H4 (cell line): ENCODE measurements at places on chromosomes 11 and 22.

GRCh38 chr11:7673724-7674434 is 579 bp upstream of the CYB5R2 start:
- DNase-seq, result no peak

- no peak for DNase-seq
Observed at GRCh38 chr11:71484248-71485062, 31.5 kb downstream of the NADSYN1 start.

DNA sequence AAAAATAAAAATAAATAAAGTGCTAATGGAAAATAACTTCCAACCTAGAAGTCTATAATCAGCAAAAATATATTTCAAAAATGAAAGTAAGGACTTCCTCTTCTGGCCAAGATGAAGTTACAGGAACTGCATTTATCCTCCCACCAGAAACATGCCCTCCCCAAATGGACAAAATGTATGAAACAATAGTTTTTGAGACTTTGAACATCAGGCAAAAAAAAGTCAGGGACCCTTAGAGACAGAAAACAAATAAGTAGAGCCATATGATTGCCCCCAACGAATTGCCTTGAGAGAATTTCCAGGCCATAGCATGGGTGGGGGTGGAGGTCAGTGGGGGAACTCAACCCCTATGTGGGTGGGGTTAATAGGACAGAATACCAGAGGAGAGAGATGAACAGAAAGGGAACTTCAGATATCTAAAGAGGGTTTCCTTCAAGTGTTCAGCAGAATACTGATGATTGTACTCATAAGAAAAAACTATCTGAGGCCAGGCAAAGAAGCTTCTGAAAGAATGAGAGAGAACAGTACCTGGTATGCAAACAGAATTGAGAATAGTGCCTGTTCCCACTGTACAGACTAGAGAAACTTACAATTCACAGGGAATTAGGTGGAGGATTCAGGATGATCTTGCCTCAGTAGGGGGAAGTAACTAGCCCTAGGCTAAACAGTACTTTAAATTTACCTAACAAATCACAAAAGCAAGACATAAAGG is 26.6 kb upstream of the IL10RA start:
- no peak for DNase-seq

GRCh38 chr11:61972112-61972671 is 4.8 kb upstream of the FTH1 start:
- DNase-seq, result no peak

DNA sequence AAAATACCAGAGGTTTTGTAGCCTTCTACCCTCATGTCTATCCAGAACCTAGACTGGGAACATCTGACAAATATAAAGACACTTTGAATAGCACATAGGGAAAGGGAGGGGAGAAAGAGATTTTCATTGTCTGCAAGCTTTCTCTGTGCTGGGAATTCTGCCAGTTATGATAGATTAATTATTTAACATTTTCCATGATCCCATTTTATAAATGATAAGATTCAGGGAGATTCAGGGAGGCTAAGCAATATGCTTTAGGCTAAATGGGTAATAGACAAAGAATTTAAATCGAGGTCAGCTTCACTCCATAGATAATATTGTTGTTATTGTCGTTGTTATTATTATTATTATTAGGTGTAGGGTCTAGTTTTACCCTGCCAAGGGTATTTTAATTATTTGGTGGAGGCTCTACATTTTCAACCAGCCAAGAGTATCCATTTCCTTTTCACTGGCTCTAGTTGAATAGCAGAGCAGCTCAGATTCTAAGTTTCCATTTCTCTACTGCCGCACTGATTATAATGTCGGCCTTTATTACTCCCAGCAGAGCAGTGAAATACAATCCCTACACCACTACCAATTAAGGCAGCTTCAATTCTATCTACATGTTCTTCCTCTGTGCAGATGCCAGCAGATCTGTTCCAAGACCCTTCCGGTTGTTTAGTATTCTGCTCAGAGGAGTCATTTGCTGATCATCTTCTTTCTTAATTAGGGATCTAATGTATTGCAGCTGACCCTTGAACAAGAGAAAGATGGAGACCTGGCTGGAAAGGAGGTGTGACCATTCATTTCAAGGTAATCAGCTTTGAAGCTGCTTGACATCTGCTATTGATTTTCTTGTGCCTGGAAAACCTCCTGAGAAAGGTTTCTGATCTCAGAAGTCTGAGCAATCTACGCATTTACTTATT is 23.8 kb upstream of the SYN3 start:
- DNase-seq, result no peak

DNA sequence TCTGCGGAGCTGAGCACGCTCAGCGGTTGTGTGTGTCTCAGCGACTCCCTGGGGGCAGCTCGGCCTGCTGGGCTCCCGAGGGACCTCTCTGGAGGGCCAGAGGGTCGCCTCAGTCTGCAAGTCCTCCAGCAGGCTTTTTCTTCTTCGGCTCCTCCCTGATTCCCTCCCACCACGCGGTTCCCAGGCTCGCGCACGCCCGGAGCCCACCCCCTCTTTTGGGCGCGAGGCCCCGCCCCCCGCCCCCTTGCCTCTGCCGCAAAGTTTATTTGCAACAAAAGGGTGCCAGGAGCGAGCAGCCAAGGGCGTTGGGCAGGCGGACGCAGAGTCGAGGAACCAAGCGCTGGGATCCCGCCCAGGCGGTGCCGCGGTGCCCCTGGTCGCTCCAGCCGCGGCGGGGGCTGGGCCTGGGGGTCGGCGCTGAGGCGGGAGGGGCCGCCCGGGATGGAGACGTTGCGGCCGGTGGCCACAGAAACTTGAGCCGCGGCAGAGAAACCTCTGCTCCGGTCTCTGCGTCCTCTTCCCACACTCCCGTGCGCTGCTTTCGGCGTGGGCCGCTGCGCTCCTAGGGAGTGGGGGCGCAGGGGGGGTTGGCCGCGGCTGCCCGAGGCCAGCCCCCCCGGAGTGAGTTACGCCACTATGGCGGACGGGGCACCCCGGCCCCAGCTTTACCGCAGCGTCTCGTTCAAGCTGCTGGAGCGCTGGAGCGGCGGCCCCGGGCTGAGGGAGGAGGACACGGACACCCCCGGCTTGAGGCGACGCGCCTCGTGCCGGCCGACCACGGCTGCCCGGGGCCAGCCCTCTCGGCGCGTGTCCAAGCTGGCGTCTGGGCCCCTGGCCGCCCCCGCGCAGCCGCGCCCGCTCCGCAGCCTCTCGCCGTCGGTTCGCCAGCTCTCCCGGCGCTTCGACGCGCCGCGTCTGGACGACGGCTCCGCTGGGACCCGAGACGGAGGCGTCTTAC is at the start of gene ARHGEF17:
ARHGEF17 (plus strand) TSS at position 274 of the 958 bp plus-strand sequence; CDS start at position 637, 363 bp downstream.
- peak; percentile 74 for DNase-seq

GRCh38 chr22:28771195-28771791 is 1.2 kb upstream of the CCDC117 start:
- DNase-seq, result no peak
